ENCODE measurements at places on chromosomes 1 and 21. TPM values are rescaled to one million over a fixed set of nuclear protein-coding genes. Genes with fewer than 3 reads are reported as not detected.

BSND gene
- 0.09 TPM for total RNA-seq

RNU1-4 gene
- 3,235 TPM for total RNA-seq

TMEM200B gene
- 1.1 TPM for total RNA-seq

POU3F1 gene
- total RNA-seq: not detected

PARP1 gene
- 123 TPM for total RNA-seq

LAPTM5 gene
- 5.0 TPM for total RNA-seq

MYCL gene
- total RNA-seq: 6.2 TPM

- H3K27ac ChIP-seq: no peak overlapping the region
- H3K27me3 ChIP-seq: no peaks in the 10 kb centered on the region
- H3K4me3 ChIP-seq: no peak overlapping the region
- H3K36me3 ChIP-seq: no peaks in the 10 kb centered on the region
Measured at GRCh38 chr1:85366391-85367170, 90.1 kb upstream of the BCL10 start.

- H3K27me3 ChIP-seq: no peaks in the 10 kb centered on the region
- H3K4me3 ChIP-seq: no peak overlapping the region
- no peak overlapping the region for H3K27ac ChIP-seq
Measured at GRCh38 chr1:94314222-94314858, 77.0 kb upstream of the ARHGAP29 start.

DNA sequence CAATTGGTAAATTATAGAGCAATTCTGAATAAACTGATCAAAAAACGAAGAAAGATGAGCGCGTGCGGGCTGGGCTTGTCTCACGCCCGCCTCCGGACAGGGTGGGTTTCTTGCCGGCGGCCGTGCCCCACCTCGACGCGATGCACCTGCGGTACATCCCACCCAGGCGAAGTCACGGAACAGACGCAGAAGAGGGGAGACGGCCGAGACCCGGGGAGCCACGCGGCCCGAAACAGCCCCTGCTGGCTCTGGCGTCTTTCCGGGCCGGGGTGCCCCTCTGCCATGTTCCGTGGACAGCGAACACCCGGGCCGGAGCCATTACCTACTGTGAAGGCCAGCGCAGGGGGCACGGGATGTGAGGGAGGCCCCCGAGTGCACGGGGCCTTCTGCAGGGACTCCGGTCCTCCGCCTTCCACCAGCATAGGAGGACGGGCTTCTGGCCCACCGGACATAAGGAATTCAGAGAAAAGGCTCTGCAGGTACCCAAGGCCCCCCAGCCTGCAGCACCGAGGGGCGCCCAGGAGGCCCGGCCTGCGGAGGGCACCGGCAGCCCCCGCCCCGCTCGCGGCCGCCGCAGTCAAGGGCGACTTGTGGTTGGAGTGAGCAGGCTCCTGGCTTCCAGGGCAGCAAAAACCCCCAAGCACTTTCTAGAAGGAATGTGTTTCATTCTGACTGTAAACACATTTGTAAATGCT, 7.6 kb upstream of the C1QTNF12 start:
- no peaks in the 10 kb centered on the region for H3K4me1 ChIP-seq
- no peak overlapping the region for H3K27ac ChIP-seq
- DNase-seq: no peak
- no peaks in the 10 kb centered on the region for H3K36me3 ChIP-seq

DNA sequence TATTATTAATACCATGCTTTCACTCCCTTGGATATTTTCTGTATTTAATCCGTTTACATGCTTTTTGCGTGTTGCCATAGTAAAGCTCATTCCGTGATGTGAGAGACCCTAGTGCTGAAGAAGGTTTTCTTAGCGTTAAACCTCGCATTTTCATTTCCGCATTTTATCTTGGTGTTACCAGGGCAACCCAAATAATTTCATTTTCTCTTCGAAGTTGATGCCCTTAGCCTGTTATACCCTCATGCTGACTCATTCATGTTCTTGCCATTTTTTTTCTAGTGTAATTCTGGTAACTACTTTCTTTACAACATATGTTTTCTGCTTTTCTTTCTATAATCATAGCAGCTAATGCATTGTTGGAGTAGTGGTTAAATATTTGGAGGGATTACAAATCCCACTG, 37.2 kb downstream of the LRRC8C start:
- no peaks in the 10 kb centered on the region for H3K36me3 ChIP-seq
- no peak overlapping the region for H3K4me3 ChIP-seq
- no peak for DNase-seq
- peaks cover 11% of the 10 kb centered on the region for H3K4me1 ChIP-seq
- H3K27me3 ChIP-seq: no peaks in the 10 kb centered on the region

DNA sequence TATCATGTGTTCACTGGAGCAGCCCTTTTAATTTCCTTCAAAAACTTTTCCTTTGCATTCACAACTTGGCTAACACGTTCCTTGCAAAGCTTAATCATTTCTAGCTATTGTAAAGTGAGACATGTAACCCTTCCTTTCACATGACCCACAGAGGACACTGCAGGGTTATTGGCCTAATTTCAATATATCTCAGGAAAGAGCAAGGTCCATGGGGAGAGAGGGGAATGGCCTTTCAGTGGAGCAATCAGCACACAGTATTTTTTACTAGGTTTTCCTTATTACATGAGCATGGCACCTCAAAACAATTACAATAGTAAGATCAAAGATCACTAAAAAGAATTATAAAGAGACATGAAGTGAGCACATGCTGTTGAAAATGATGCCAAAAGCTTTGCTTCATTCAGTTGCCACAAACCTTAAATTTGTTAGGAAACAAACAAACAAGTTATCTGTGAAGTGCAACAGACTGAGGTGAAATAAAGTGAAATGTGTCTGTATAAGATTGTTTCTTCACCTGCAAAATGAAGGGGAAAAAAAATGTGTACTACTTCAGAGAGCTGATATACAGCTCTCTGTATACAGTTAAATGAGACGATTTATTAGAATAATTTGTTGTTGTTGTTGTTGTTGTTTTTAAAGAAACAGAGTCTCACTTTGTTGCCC, 61.5 kb downstream of the EIF4G3 start:
- no peak overlapping the region for H3K4me3 ChIP-seq
- no peak overlapping the region for H3K27ac ChIP-seq
- H3K36me3 ChIP-seq: no peaks in the 10 kb centered on the region
- DNase-seq: no peak
- no peaks in the 10 kb centered on the region for H3K4me1 ChIP-seq
- H3K27me3 ChIP-seq: no peaks in the 10 kb centered on the region

DNA sequence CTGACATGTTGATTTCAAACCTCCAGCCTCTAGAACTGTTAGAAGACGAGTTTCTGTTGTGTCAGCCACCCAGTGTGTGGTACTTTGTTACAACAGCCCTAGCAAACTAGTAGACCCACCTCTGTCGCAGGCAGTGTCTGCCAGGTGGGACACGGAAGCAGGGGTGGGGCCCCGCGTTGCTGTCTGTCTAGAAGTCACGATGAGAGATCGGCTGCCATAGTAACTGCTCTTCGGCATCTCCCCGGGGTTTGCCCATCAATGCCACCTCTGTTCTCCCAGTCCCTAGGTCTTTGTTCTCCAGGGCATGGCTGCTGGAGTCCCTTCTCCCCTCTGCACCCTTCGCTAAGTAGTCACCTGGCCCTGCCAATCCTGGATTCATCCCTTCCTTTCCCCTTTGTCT, 15.2 kb upstream of the CLSTN1 start:
- peaks cover 36% of the 10 kb centered on the region for H3K4me1 ChIP-seq
- DNase-seq: no peak
- H3K4me3 ChIP-seq: no peak overlapping the region
- H3K36me3 ChIP-seq: no peaks in the 10 kb centered on the region
- no peak overlapping the region for H3K27ac ChIP-seq

GRCh38 chr1:233477359-233477758, 136.5 kb upstream of the KCNK1 start:
- H3K27me3 ChIP-seq: no peaks in the 10 kb centered on the region
- peaks cover 11% of the 10 kb centered on the region for H3K4me1 ChIP-seq
- DNase-seq: no peak

- no peak overlapping the region for H3K4me3 ChIP-seq
- no peaks in the 10 kb centered on the region for H3K36me3 ChIP-seq
- H3K27me3 ChIP-seq: no peaks in the 10 kb centered on the region
- no peak for DNase-seq
Measured at GRCh38 chr1:59639266-59639665, 175.5 kb upstream of the HOOK1 start.

DNA sequence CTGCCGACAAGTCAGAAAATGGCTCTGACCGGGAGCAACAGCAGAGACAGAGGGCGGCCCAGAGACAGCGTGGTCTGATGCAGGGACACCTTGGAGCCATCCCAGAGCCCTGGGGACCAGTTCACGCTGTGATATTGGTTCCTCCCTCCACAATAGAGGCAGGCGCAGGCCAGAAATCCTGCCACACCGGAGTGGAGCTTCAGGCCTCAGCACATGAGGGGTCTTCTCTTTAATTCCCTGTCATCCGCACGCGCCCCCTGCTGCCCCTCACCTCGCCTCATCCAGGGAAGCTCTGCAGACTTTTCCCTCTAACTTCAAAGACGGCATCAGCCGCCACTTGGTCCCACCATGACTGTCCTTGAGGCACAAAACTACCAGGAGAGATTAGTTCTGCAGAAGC, 75.5 kb upstream of the ANGPTL1 start:
- H3K4me3 ChIP-seq: no peak overlapping the region
- no peaks in the 10 kb centered on the region for H3K4me1 ChIP-seq
- no peak for DNase-seq

DNA sequence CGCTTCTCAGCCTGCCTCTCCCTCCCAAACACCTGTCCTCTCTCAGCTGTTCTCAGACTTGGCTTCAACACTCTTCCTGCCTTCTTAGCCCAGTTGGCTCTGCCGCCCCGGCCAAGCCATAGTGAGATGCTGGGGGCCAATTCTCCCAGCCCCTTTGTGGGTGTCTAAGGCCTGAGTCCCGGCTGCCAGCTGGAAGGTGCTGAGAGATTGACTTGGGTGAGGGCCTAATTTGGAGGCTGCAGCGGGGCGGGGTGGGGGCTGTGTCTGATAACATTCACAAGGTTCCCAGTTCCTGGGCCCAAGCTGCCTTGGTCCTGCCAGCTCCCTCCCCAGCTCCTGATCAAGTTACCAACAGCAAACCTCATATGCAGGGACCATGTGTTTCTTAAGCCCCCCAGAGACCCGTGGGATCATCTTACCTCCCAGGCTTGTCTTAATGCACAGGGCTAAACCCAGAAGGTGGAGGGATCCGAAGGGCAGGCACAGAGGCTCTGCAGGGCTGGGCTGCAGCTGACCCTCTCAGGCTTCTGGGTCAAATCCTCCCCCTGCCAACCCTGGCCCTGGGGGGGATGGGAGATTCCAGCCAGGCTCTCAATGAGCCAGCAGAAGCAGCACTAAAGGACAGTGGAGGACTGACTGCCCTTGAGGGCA, 9.8 kb downstream of the INKA2 start:
- no peaks in the 10 kb centered on the region for H3K4me1 ChIP-seq
- H3K36me3 ChIP-seq: no peaks in the 10 kb centered on the region
- DNase-seq: no peak
- H3K27me3 ChIP-seq: no peaks in the 10 kb centered on the region

GRCh38 chr21:38479641-38480525, 18.4 kb downstream of the ERG start:
- no peaks in the 10 kb centered on the region for H3K36me3 ChIP-seq
- H3K4me1 ChIP-seq: no peaks in the 10 kb centered on the region
- peaks cover 37% of the 10 kb centered on the region for H3K27me3 ChIP-seq
